ENCODE measurements at places on chromosomes 1 and 21.

- no peak for DNase-seq
Observed at GRCh38 chr1:227469708-227470107, 93.6 kb upstream of the ZNF678 start.

DNA sequence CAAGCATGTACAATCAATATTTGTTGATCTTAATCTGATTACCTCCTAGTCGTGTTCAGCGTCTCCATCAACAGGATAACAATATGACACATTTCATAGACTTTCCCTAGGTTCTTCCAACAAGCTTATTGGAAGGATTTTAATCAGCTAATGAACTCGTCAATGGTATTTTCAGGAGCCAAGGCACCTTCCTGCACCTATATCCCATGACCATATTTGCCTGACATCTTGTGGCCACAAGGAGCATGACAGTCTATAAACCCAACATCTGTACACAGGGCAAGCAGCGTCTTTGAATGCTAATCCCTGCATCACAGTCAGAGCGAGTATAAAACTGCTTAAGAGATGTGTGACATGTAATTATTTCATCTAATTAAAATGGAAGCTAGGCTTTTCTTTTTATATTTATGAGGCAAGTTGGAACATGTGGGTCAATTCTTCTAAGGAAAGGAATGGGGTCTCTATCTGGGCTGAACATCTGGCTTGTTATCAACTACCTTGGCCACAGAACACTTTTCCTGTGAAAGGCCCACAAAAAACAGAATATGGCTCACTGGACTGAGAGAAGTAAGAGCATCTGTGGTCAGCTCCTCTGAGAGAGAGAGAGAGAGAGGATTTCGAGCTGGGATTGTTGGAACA is 388.8 kb downstream of the NTNG1 start:
- peak; percentile 62 for DNase-seq

GRCh38 chr1:234604495-234605398 is 5.2 kb downstream of the IRF2BP2 start:
- DNase-seq: no peak

DNA sequence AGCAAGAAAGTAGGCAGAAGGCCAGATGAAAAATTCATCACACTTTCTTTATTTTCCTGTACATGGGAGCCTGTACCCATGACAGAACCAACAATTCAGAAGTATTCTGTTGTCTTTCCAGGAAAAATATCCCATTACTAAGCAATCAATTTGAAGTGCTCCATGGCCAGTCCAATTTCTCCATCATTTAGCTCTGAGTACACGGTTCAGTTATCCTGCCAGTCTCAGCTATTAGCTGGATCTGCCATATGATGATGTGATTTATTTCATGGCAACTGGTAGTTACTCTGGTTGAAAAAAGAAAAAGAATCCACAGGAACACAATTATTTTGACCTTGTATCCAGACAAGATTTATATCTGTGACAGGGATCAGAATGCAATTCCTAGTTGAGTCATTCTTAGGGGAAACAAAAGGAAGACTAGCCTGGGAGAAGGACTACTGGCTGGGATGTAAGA is 70.6 kb upstream of the GORAB start:
- DNase-seq: no peak

DNA sequence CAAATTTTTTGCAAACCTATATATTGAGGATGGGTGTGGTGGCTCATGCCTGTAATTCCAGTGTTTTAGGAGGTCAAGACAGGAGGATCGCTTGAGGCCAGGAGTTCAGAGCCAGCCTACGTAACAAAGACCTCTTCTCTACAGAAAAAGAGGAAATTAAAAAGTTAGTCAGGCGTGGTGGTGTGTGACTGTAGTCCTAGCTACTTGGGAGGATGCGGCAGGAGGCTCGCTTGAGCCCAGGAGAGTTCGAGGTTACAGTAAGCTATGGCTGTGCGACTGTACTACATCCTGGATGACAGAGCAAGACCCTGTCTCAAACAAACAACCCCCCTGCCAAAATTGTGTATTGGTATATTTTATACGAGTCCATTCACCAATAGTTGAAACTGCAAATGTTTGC is 589.7 kb downstream of the DPYD start:
- DNase-seq: no peak

- DNase-seq: no peak
Observed at GRCh38 chr21:27380303-27380702, 413.4 kb upstream of the ADAMTS5 start.

DNA sequence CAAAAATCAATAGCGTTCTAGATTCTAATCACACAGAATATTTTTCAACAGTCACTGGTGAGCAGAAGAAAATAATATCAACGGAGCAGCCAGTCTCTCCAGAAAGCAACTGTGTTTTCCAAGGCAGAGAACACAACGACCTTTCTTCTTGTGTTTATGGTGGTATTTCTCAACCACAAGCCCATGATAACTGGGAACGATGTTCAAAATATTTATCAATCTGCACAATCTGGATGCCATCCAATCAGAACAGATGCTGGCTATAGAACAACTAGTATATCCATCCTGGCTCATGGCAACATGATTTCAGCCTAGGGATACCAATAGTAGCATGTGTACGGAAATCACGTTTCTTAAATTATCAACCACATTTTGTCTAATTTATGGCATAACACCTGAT is 162.7 kb upstream of the RUNX1 start:
- DNase-seq: no peak

DNA sequence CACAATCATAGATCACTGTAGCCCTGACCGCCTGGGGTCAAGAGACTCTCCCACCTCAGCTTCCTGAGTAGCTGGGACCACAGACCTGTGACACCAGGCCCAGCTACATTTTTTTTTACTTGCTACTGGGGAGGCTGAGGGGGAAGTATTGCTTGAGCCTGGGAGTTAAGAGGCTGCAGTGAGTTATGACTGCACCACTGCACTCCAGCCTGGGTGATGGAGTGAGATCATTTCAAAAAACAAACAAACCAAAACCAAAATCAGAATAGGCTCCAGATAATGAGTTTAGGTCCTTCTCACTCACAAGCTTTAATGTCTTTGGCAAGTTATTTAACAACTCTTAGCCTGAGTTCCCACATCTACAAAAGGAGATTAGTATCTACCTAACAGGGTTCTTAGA is 22.8 kb downstream of the WDR26 start:
- DNase-seq: no peak

DNA sequence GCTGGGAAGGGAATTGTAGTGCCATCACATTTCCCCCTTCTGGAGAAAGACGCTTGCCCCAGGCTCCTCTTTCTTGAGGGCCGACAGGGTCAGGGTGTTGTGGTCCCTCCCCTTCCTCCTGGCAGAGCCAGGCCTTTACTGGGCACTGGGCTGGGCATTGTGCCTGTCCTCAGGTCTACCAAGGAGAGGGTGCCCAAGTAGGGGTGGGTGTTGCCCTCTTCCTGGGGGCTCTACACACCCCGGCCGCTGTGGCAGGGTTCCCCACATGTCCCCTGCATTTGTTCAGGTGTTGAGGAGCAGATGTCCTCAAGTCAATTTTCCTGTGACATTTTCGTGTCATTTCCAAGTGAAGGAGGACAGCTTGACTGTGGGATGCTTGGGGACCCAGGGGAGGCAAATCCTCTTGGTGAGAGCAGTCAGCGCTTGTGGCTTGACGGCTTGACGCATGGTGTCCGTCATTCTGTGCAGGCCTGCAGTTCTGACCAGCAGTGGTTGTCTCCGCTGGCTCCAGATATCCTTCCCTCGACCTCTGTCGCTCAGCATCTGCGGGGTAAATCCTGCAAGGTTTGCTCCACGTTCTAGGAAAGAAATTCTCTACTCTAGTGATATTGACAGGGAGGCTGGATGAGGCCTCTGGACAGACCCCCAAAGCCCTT is 181.9 kb upstream of the VAMP3 start:
- DNase-seq: no peak

- DNase-seq: no peak
Observed at GRCh38 chr1:47580451-47580995, 142.7 kb downstream of the FOXD2 start.

GRCh38 chr1:54347955-54348699 is 58.1 kb downstream of the SSBP3 start:
- no peak for DNase-seq

DNA sequence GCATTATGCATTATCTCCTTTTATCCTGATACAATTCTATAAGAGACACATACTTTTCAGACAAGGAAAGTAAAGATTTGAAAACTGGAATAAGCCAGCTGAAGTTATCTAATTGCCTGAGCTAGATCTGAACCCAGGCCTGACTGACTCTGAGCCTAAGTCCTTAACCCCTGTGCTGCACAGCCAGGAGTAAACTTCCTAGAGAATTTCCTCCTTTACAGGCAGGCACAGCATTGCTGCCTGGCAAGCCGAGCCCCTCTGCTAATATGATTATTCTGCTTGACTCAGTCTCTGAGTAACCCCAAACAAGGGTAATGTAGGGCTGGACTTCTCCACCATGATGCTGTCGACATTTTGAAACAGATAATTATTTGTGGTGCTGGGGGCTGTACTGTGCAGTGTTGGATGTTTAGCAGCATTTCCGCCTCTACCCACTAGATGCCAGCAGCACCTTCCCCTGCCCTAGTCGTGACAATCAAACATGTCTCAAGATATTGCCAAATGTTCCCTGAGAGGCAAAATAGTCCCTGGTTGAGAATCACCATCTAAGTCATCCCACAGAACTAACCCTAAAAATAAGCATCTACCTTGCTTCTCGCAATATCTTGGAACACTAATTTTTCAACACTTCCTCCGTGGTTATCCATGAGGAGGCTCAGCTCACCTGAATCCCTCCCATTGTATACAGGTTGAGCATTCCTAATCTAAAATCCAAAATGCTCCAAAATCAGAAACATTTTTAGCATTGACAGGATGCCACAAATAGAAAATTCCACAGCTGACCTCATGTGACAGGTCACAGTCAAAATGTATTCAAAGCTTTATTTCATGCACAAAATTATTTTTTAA is 18.5 kb downstream of the CAMK1G start:
- DNase-seq: no peak

GRCh38 chr1:161848676-161849075 is 82.6 kb downstream of the ATF6 start:
- no peak for DNase-seq

GRCh38 chr1:91790392-91790791 is 95.6 kb downstream of the TGFBR3 start:
- DNase-seq: no peak

GRCh38 chr1:155678027-155678426 is 10.5 kb downstream of the YY1AP1 start:
- no peak for DNase-seq

- no peak for DNase-seq
Observed at GRCh38 chr1:21518774-21519455, 9.7 kb downstream of the ALPL start.

DNA sequence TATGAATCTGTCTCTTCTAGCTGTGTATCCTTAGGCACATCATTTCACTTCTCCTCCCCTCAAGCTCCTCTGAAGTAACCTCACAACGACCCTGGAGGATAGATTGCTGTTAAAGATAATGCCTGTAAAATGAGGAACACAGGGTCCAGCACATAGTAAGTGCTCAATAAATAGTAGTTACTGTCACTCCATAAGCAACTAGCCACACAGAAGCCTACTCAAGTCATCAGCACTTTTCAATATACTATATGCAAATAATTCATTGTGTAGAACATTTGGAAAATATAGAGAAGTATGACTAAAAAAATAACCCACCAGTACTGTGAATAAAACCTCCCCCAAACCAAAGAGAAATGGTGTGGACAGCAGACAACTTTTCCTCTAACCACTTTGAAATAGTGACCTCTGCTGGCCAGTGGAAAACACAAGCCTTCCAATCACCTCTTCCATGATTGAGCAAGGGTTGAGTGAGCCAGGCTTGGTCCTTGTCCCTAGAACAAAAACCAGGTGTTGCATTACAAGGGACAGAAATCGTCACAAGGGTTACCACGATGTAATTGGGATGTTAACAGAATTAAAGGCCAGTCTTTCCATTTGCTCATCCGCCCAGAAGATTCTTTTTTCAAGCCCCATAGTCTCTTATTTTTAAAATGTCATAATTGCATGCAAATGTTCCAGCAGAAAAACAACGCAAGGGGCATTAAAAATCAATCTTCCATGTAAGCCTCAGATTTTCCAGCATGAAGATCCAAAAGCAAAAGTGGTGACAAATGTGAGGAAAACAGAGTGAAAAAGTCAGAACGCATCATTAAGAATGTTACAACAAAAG is 15.7 kb upstream of the GLIS1 start:
- peak; percentile 60 for DNase-seq
